ENCODE measurements at places on chromosomes 7 and 10.

DNA sequence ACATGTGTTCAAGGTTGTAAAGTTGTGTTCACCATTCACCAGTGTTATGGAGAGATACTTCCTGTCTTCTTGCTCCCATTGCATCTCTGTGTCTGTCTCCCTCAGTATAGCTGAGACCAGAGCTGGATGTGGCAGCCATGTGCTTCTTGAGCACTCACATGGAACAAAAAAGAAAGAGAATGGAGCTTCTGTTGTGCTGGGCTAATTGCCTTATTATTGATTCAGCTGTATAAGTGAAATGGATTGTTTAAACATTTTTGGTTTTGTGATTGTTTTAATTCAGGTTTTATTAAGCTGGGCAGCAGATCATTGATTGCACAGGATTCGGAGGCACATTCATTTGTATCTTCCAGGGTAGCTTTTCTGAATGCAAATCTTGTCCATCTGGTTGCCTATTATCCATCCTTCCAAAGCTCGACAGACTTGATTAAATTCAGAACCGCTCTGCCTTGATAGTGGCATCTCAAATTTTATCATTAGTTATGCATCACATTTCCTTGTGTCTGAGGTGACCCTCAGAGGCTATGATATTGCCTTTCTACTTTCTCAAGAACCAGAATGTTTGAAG lies 119.9 kb downstream of the CCNY start:
- DNase-seq = no peak

DNA sequence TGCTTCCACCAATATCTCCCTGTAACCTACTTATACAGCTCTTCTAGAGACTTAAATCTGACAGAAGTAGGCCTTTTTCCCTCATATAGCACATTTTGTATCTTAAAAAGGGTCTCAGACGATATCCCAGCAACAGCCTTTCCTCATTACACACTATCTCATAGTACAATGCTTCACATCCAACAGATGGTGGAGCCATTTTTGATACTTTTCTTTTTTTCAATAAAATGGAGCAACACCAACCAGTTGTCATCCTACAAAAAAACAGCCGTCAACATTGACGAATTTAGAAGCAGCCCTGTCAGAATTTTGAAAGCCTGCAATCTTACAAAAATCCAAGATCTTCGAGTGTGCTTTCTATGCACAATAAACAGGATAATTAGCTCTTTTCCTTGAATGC lies 145.9 kb upstream of the NEBL start:
- DNase-seq = no peak

DNA sequence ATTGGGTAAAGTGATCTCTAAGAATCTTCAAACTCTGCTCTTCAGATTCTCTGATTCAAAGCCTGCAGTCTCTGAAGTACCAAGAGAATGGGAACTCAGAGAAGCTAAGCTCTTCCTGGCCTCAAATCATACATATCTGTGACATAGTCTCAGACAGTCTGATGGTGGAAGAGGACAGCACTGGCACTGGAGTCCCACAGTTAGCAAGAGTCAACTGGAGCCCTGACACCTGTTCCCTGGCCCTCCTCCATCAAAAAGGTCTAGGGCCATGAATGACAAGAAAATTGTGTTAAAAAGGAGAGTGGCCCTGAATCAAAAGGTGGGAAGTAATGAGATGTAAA lies 37.7 kb downstream of the PRSS2 start:
- no peak for DNase-seq

- DNase-seq = no peak
These were observed 67.5 kb downstream of the GPR141 start for GRCh38 chr7:37751096-37751495.

DNA sequence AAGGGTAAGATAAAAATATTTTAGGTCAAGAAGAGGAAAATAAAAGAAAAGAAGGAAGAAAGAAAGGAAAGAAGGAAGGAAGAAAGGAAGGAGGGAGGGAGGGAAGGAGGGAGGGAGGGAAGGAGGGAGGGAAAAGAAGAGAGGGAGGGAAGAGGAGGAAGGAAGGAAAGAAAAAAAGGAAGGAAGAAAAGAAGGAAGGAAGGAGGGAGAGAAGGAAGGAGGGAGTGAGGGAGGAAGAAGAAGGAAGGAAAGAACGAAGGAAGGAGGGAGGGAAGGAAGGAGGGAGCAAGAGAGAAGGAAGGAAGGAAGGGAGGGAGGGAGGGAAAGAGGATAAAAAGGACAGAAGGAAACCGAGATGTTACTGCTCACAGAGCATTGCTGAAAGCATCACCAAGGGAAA lies 209.5 kb upstream of the PITRM1 start:
- no peak for DNase-seq

DNA sequence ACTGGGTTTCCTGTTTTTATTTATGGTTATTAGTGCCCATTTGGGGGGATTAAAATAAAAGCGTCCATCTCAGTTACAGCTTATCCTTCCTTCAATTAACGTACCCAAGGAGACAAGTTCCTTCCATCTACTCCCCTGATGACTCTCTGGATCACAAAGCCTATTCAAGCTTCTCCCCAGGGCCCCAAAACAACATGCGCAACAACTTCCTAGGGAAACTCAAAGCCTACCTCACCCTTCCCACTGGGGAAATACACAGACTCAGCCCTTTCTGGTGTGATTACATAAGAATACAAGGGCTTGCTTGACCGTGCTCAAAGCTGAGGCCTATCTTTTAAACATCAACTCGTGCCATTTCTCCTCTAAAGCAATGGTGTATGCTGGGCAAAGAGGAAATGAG lies 112.4 kb downstream of the CDK6 start:
- no peak for DNase-seq

GRCh38 chr10:94299417-94299816 lies 63.3 kb downstream of the NOC3L start:
- DNase-seq = peak; percentile 63

DNA sequence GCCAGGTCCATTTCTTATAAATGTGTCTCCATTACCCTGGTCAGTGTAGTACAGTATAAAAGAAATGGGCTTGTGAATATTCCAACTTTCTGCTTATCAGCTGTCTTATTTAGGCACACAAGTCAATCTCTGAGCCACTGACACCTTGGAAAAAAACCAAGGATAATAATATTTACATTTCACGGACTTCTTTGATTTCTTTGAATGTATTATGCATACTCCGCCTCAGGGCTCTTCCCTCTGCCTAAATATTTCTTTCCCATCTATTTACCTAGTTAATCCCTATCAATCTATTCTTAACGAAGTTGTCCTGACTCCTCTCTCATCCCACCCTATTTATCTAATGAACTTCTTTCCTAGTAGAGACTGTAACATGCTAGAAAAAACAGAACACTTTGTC lies 253.8 kb downstream of the CRPPA start:
- no peak for DNase-seq

DNA sequence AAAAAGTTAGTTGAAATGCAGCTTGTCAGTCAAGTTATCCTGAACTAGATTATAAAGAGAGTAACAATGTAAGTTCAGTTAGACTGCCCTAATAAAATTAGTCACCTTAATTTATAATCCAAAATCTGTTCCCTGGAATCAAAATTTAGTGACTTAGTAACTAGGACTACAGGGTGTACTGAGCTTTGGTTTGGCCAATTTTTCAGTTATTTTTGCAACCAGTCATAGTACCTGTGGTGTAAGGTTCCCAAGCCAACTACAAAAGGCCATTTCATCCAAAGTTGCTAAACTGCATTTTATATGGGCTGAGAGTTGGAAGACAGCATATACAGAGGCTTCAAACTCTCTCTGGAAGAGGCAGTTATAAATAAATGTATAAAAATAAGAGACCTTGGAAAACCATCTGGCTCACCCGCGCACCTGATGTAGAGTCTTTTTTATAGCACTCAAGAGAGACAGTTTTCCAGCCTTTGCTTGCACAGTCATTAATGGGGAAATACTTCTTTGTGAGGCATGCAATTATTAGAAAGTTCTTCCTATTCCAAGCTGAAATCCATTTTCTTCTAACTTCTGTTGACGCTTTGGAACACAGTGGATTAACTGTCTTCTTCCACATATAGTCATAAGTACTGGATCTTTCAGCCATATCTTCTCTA lies 59.2 kb downstream of the PUS7 start:
- no peak for DNase-seq

DNA sequence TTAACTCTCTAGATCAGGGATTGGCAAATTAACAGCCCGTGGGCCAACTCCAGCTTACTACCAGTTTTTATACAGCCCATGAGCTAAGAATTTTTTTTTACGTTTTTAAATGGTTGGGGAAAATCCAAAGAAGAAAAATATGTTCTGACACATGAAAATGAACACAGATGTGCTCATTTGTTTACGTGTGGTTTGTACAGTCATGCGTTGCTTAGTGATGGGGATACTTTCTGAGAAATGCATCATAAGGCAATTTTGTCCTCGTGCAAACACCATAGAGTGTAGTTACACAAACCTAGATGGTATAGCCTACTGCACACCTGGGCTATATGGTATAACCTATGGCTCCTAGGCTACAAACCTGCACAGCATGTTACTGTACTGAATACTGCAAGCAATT lies 8.3 kb upstream of the SMKR1 start:
- DNase-seq = no peak

- DNase-seq = no peak
These were observed 8.9 kb downstream of the SPACDR start for GRCh38 chr7:100455206-100455605.

GRCh38 chr7:149489391-149490024 lies 8.1 kb downstream of the ZNF746 start:
- DNase-seq = no peak

GRCh38 chr7:18408868-18409267 lies 86.7 kb upstream of the HDAC9 start:
- no peak for DNase-seq

DNA sequence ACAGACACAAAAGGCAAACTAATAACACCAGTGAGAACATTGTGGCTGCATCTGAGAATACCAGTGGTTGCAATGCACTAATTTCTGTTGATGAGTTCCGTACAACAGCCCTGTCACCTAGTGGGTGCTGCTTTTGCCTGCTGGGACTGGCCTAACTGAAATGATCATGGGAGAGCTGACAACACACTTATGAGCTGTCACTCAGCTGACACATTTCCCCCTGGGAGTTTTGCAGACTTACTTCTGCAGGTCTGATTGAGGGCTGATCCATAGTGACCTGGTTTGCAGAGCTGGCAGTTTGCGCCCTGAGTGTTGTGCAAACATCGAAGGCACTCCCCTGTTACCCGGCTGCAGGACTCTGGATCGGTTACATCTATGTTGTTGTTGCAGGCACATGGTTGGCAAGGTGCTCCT lies 60.6 kb upstream of the LAMB1 start:
- DNase-seq = no peak

DNA sequence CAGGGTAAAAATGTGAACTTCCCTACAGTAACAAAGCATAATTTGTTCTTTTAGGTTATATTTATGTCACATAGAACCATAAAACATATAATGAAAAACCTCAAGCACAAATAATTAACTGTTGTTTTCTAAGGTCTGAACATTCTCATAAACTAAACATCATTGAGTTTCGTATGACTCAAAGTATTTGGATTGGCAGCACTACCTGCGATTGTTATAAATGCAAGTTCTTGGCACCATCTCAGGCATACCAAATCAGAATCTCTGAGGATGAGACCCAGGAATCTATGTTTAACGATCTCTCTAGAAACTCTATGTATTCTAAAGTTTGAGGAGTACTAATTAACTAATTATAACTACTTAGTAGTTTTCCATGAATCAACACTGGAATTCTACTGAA lies 22.5 kb downstream of the ORC5 start:
- no peak for DNase-seq

- peak; percentile 17 for DNase-seq
These were observed 584 bp upstream of the GARS1 start for GRCh38 chr7:30594048-30594539.

- no peak for DNase-seq
These were observed 175.4 kb upstream of the AHR start for GRCh38 chr7:17123020-17123419.

DNA sequence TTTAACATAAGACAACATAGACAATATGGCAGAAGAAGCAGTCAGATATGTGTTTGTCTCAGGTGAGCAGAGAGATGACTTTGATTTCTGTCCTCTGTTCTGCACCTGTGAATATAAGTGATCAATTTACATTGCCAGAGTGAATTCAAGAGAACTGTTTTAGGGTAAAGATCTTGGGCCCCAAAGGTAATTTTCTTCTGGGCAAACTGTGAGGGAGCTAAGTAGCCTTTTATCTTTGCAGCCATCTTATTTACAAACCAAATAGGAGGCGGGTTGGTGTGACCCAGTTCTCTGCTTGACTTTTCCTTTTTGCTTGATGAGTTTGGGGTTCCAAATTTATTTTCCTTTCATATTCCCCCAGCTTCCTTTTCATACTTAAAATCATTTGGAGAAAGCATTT lies 118.2 kb downstream of the ANKRD26 start:
- no peak for DNase-seq

- no peak for DNase-seq
These were observed 35.5 kb downstream of the ICA1 start for GRCh38 chr7:8226501-8226900.

- no peak for DNase-seq
These were observed 45.8 kb upstream of the INSIG1 start for GRCh38 chr7:155251831-155252230.

- DNase-seq = no peak
These were observed 75.4 kb downstream of the CALD1 start for GRCh38 chr7:134854816-134855215.

- no peak for DNase-seq
These were observed 57.1 kb downstream of the CARD11 start for GRCh38 chr7:2986561-2986960.

DNA sequence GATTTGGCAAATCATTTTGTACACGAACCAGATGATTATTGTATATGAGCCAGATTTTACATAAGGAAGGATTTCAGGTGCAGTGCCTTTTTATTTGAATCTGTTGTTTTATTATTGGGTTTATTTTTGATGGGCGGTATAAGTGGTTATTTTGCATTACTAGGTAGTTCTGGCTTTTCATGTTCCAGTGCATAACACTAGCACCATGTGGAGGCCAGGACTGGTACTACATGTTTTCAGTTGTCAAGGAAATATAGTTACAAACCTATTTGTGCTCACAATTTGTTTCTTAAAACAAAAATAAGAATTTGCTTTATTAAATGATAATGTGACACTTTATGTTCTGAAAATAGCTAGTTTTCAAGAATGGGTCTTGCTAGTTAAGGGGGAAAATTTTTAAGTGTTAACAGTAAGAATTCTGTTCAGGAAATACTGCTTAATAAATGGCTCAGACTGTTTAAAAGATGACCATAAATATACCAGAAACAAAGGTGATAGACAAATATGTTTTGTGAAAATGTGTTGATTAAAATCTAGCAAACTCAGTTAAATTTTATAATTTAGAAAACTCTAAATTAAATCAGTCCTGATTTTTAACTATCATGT lies 7.1 kb upstream of the SEMA3E start:
- DNase-seq = no peak

DNA sequence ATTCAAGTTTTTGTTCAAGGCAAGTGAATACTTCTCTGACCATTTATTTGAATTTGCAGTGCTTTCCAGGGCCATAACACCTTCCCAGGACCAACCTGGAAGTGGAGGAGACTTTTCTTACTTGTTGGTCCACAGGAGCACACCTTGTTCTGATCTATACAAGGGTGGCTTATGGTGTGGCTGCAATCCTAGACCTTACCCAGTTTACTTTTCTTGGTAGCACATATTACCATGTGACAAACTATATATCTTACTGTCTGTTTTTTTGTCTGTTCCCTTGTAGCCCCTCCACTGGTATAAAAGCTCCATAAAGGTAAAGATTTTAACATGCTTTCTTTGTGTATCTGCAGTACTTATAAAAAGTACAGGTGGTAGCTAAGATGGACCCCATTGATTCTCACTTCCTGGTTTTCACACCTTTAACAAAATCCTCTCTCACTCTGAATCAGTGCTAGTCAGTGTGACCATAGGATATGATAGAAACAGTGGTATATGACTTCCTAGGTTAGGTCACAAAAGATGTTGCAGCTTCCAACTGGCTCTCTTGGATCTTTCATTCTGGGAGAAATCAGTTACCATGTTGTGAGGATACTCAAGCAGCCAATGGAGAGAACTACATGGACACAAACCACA lies 5.6 kb upstream of the ASB4 start:
- no peak for DNase-seq

Measured in T-helper 1 cell (primary cell).